ENCODE measurements at places on chromosomes 11 and 22.

DNA sequence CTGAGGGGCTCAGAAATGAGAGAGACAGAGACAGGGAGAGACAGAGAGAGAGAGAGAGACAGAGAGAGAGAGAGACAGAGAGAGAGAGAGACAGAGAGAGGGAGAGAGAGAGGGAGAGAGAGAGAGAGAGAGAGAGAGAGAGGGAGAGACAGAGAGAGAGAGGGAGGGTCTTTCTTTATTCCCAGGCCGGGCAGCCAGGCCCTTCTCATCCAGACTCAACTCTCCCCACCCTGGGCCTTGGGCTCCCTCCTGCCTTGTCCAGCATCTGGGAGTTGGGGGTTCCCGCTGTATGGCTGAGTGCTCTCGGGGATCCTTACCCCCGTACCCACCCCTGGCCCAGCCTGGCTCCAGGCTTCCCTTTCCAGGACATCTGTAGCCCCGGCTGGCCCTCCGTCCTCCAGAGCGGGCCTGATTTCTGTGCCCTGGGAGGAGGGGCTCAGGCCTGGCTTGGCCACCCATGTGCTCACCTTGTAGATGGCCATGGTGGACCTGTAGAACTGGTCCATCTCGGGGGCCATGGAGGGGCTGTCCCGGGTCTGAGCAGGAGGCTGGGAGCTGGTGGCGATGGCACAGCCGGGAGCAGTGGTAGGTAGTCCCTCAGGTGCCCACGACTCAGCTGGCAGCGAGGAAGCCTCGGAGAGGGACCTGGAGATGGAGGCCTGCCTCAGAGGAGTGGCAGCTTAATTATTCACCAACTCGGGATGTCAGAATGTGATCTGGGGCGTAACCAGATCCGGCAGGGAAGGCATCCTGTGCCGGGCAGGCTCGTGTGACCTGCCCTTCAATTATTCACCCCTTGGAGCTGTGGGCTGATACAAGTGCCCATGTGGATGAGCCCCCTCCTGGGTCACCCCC is at the start of gene BAIAP2L2:
TSS of gene BAIAP2L2 (minus strand) at position 677 of the 855 bp plus-strand sequence. CDS start at position 518, 159 bp downstream.
- no peak for DNase-seq

- DNase-seq, result no peak
Observed at GRCh38 chr11:93251922-93252321, 54.1 kb upstream of the SLC36A4 start.

DNA sequence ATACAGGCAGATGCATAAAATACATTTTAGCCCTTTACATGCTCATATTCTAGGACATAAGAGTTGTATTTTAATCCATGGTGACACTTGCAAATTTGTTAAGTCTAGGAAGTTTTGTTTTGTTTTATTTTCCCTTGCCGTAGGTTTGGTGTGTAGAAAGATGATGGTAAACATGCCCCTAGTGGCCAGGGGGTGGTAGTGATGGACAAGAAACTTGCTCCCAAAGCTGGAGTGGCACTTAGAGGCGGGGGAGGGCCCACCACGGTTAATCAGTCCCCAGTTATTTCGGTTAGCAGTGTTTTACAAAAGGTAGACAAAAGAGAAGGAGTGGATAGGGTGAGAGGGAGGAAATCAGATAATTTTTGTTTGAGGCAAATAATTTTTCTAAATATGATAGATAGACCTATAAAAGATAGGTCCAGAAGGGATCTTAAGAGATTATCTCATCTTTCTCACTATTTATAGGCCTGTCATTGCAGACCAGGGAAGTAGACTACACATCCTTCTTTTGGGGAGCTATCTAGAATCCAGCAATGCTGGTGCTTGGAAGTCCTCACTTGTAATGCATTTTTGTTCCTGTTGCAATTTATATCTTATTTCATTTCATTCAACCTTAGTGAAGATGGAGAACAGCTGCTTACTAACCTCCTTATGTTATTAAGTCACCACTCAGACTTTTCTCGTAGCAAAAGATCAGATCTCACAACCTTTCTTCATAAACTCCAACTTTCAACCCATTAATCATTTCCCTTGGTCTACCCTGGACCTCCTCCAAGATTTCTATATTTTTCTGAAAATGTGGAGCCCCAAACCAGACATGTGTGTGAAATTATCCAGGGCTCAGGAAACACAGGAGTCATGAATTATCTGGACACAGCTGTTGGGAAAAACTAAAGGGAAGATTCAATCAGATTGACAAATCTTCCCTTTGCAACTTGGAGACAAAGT is 5.9 kb upstream of the BDNF start:
- no peak for DNase-seq

GRCh38 chr11:83681031-83681781 is 395.0 kb upstream of the CCDC90B start:
- no peak for DNase-seq

DNA sequence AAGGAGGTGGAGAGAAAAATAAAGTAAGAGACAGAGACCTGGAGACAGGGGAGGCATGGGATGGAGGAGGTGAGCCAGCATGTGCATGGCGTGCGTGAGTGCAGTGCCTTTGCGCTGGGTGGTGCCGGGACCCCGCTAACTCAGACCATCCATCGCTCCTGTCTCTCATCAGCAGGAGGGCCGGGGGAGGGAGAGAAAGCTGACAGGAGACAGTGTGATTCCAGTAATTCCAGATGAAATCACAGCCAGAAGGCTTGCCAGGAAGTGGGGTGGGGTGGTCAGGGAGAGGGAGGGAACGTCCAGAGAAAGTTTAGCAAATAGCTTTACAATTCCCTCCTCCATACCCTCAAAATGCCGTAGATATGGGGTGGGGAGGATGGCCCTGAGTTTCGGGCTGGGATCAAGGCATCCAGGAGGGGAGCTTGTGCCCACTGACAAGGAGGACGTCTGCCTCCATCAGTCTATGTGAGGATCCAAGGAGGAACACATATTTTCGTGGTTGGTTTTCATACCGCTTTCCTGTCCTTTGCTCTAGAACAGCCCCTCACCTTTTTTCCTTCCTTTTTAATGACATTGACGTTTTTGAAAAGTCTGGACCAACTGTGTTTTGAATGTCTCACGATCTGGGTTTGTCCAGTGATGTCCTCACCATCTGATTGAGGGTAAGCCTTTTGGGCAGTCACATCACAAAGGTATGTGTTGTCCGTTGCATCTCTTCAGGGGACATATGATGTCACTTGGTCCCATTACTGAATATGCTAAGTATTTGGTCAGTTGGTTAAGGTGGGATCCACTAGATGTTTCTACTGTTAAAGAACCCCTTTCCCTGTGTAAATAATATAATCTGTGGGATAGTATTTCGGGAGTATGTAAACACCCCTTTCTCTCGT is 567.3 kb downstream of the MIAT start:
- DNase-seq, result no peak

- no peak for DNase-seq
Observed at GRCh38 chr11:119567688-119568582, 145.0 kb upstream of the THY1 start.

DNA sequence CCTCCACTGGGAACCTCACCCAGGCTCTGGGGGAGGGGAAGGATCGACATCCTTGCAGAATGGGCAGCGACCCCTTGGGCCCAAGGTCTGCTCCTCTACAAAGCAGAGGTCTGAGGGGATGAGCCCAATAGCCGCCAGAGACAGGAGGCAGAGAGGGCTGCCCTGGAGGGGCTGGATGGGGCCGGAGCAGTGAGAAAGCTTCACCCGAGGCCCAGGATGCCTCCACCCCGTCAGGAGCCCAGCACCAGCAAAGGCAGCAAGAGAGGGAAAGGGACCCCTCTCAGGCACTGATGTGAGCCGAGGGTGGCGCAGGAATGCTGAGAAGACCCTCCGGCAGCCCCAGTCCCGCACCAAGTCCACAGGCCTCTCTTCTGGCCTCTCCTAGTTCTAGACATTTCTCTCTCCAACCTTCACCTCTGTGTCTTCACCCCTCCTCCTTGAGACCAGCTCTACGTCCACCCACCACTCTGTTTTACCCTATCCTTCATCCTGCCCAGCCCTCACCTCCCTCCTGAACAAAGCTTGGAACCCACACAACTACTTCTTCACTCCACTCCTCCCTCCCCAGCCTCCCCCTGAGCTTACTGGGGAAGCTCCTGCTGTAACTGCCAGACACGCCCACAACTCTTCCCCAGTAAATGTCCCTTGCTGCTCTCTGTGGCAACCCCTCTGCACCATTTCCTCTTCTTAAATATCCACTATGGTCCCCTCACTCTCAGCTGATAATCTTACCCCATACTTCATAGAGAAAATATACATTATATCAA is 131.9 kb downstream of the MPPED1 start:
- no peak for DNase-seq

- no peak for DNase-seq
Observed at GRCh38 chr11:19237813-19238212, 2.9 kb downstream of the E2F8 start.

- no peak for DNase-seq
Observed at GRCh38 chr22:28477556-28477955, 202.1 kb downstream of the TTC28 start.

DNA sequence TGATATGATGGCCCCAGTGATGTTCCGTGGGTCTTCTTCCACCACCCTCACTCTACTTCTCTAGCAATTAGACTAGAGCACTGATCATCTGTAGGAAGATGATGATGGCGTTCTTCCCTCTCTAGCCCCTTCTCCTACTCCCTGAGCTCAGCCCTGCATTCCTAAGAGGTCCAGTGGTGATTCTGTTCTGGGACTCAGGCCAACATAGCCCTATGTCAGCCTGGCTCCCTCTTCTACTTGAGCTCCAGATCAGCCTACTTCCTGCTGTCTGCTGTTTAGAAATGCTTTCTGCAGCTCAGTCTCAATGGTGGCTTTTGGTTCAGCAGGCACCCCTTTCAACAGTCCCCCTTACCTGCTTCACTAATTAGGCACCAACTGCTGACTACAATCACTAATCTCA is 86.1 kb upstream of the ZBED5 start:
- no peak for DNase-seq

GRCh38 chr22:38223289-38223960 is 21.6 kb downstream of the MAFF start:
- no peak for DNase-seq

DNA sequence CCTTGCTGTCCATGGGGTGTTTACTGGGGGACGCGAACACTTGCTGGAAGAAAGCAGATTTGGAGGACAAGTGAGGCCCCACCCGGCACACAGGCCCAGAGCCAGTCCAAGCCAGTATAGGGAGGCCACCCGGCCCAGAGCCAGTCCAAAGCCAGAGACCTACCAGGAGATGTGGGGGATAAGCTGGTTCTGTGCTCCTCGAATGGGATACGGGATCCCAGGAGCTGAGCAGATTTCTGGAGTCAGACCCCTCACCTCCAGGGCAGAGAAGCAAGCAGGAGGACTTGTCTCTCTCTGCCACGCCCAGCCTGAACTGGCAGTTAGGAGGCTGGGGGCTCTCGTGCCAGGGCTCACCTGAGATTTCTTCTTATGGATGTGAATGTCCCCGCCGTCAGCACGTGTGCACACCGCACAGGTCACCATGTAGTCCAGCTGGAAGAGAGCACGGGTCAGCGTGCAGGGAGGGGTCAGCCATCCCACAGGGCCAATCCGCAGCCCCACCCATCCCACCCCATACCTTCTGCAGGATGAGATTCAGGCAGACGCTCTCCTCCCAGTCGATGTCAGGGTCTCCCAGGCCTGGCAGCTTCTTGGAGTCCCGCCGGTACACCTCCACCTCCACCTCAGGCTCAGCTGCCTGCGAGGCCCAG is 35.3 kb downstream of the KIAA0930 start:
- DNase-seq, result no peak

DNA sequence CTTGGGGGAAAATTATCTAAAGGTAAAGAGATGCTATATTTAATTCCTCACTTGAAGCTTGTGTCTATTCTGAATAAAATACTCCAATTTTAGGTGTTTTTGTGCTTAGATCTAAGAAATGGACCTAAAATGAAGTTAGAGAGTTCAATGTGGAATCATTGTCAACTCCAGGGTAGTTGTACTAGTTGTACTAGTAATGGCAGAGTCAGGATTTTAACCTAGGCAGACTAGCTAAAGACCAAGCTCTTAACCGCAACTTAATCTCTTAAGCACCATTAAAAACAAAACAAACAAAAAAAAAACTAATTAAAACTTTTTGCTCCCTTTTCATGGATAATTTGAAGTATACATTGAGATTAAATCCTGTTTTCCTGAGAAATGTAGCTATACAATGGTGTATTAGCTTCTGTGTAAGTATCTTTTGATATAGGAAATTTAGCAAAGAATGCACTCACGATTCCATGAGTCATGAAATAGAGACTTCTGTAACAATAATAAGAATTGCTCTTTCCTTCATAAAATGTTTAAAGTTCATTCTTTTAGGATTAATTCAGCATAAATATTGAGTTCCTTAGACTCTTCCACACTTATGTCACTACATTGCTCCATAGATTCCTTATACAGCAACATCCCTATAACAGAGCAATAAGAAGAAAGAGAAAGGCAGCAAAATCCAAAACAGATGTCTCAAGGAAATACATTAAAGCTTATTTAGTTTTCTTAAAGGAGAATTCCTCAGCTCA is 26.5 kb upstream of the SOX6 start:
- no peak for DNase-seq

GRCh38 chr11:34680206-34680605 is 59.3 kb downstream of the EHF start:
- DNase-seq, result no peak

DNA sequence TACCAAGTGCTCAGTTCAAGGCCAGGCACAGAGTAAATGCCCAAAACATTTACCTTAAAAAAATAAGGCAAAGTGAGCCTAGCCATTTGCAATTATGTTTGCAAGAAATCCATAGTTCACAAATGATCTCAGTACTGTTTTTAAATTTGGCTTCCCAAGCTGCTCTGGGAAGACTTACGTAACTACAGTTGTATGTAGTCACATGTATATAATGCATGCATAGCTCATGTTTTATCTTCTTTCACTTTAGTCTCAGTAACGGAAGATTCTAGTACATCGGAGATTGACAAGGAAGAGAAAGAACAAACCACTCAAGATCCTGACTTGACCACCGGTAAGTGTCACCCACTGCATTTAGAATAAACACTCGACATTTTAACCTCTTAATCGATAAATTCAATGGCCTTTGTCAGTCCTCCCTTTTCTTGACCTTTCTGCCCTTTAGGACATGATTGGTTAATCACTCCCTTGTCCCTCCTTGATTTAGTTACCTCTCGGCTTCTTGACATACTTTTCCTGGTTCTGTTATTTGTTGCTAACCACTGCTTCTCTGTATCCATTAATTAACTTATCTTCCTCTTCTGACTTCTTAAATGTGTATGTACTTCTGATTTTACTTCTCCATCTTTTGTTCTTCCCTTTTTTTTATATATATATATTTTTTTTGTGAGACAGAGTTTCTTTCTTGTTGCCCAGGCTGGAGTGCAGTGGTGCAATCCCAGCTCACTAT is 18.0 kb upstream of the JHY start:
- no peak for DNase-seq

DNA sequence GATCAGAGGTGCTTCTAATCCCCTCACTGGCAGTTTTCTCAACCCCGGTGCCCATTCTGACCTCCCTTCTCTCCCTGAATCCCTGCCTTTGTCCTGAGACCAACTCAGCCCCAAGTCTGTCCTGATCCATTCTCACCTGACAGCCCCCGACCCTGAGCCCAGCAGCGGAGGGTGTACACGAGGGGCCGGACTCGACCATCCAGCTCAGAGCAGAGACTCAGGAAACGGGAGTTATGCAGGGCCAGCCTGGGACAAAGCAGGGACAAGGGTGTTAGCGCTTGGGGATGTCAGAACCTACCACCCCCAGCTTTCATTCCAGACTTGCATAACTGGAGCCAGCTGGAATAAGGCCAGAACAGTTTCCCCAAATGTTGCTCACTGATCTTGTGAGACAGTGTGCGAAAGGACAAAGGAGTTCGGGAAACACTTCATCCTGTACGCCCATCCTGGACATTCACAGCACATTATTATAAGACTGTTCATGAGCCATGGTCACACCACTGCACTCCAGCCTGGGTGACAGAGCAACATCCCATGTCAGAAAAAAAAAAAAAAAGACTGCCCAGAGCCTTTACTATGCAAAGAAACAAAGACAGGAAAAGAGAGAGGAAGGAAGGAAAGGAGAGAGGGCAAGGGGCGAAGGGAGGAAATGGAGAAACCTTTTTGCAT is 3.5 kb upstream of the EEF1G start:
- no peak for DNase-seq
